ENCODE measurements at places on chromosomes 13 and 19.
A peak's percentile ranks its signal among the peaks of the same experiment; 100 is the strongest.

DNA sequence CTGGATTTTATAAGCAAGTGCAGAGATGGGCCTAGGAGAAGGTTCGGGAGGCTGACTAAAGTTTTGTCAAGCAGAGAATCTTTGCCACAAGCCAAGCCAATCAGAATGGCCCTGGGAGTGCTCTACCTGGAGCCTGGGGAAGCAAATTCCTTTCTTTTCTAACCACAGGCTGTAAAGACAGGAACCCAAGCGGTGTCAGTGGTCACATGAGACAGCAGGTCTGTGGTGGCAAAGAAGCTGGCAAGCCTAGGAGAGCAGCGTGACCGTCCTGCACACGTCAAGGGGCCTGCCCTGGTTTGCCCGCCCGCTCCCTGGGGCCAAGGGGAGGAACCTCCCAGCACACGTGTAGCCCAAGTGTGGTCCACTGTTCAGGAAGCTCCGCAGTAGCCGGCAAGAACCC, 90.8 kb downstream of the IPO5 start:
- DNase-seq = no peak

- no peak for DNase-seq
Measured at GRCh38 chr19:6890938-6891337, 3.6 kb downstream of the ADGRE1 start.

- DNase-seq = no peak
Measured at GRCh38 chr13:31172535-31172934, 10.8 kb upstream of the HSPH1 start.

- DNase-seq = no peak
Measured at GRCh38 chr19:45283443-45284033, 32.5 kb downstream of the MARK4 start.

- no peak for DNase-seq
Measured at GRCh38 chr13:21871919-21872318, 201.0 kb downstream of the FGF9 start.

GRCh38 chr13:22278336-22278929, 607.6 kb downstream of the FGF9 start:
- peak; percentile 35 for DNase-seq

DNA sequence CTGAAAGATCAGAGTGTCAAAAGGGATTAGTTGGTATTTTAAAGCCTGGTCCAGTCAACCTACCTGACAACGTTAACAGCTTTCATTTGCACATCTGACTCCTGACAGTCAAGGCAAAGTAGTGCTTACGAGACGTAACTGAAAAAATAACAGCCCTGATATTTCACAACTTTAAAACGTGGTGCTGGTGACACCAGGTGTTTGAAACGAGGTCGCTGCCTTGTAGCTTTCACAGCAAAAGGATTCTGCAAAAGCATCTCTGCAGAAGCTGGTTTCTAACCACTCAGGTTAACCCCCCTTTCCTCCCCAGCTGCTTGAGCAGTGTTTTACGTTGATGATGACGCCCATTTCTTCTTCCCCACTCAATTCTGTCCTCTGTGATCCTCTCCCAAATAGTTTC, 23.3 kb downstream of the GGACT start:
- no peak for DNase-seq

- DNase-seq = no peak
Measured at GRCh38 chr19:22918221-22918620, 84.8 kb downstream of the ZNF728 start.

DNA sequence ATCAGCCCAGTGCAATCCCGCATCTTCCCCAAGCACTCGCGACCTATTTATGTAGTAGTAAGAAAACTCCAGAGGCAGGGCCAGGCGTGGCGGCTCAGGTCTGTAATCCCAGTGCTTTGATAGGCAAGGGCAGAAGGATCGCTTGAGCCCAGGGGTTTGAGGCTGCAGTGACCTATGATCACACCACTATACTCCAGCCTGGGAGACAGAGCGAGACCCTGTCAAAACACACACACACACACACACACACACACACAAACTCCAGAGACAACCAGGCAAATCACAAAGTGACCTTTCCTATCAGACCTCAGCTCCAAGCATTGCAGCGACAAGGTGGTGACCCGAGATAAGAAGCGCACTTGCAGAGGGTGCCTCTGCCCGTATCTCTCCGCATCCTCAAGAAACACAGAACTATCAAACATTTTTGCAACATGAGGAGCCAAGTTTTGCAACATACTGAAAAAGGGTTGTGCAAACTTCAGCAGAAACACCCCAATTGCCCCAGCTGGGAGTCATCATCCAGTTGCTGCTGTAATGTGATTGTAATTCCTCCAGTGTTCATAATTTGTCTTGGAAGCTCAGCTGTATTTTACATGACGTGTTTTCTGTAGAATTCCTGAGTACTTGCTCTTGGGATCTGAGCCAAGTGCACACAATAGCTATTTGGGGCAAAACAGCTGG, 8.7 kb upstream of the KLF2 start:
- no peak for DNase-seq

DNA sequence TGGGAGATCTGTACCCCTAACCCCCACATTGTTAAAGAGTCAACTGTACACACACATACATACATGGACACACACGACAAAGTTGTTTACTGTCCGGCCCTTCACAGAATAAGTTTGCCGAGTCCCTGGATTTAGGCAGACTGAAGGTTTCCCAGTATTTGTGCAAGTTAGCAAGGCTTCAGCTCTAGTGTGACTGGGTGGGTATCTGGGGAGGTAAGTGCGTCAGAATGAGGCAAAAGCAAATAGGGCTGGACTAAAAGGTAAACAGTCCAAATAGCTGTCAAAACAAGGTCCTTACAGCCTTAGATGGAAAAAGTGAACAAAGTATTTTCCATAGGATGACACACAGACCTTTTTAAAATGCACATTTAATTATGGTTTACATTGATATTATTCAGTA, 228.4 kb upstream of the UFM1 start:
- DNase-seq = no peak

DNA sequence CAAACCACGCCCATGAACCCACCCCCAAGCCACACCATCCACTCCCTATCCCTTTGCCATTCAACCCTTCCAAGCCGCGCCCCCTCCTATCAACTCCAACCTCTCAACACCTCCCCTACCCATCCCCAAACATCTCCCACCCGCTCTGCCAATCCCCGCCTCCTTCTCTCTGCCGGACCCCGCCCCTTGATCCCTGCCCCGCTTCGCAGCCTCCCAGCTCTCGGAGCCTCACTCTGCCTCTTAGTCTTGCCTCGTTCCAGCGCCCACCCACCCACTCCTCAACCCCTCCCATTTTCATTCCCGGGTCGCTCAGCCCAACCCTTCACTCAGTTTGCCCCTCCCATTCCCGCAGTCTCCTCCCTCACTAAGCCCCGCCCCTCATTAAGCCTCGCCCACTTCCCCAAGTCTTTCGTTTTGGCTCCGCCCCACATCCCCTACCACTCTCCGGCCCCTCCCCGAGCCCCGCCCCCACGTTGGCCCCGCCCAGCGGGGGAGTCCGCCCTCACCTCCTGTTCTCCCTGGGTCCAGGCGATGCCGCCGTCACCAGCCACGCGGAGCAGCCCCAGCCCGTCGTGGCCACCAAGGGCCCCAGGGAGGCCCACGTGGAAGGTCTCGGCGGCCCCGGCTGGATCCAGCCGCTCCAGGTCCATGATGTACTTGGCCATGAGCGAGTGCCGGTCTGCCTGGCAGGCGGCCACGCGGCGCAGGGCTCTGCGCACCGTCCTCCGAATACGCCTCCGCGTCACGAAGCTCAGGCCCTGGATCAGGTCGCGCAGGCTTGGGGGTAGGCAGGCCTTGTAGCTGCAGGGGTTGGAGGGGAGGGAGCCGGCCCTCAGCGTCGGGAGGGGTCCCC, 5.7 kb downstream of the JAK3 start:
- DNase-seq = peak; percentile 71

DNA sequence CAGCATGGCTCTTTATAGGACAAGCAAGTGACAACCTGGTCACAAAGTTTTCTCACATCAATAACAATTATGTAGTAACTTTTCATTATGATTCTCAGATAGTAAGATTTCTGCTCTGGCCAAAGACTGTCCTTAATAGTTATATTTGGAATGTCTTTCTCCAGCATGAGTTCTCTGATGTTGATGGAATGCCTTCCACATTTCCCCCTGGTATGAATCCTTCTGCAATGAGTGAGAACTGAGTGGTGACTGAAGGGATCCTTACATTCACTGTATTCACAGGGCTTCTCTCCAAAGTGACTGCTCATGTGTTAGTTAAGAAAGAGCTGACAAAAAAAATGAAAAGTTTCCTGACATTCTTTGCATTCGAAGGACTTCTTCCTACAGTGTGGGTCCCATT, 13.2 kb downstream of the ZNF550 start:
- DNase-seq = no peak

GRCh38 chr13:44074611-44075010, 194.9 kb downstream of the LACC1 start:
- DNase-seq = no peak

DNA sequence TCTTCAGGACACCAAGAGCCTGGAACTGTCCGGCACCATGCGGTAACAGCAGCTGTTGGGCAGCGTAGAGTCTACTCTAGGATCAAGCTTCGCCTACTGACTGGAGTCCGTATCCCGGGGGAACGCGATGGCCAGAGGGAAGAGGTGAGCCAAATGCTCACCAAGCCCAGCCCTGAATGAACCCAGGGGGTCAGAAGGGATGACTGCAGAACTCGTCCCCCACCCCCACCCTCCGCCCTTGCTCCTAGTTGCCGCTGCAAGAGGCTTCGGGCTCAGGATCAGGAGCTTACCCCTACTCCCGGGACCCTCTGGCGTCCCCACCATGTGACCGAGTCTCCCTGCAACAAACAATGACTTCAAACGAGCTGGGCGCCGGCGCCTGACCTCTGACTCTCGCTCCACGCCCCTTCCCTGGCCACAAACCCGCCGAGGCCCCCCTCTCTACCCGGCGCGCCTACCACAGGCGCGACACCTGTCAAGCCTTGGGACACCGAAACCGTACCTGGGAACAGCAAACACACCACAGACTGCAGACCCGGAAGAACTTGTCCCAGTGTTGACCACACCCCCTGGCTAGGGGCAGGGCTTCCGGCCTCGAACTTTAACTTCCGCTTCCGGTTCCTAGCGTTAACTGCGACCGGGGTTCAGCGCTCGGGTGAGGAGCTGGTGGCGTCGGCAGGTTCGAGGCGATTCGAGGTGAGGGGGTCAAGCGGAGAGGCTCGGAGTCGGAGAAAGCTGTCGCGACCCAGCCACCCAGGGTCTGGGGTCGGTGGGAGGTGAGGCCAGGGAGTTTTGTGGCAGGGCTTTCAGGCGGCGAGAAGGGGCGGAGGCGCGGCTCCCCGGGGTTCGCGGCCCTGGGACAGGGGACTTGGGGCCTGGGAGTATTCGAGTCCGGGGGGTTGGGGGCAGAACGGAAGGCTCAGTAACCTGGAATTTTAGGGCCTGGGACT, at the start of gene UBL5:
TSS of gene UBL5 (plus strand) at position 630 of the 950 bp plus-strand sequence. CDS start 420 bp downstream, outside the sequence.
- DNase-seq = peak; percentile 83

GRCh38 chr13:25570185-25570584, 198.4 kb downstream of the ATP8A2 start:
- no peak for DNase-seq

- DNase-seq = peak; percentile 59
Measured at GRCh38 chr13:20703780-20704458, 420 bp downstream of the IL17D start.

DNA sequence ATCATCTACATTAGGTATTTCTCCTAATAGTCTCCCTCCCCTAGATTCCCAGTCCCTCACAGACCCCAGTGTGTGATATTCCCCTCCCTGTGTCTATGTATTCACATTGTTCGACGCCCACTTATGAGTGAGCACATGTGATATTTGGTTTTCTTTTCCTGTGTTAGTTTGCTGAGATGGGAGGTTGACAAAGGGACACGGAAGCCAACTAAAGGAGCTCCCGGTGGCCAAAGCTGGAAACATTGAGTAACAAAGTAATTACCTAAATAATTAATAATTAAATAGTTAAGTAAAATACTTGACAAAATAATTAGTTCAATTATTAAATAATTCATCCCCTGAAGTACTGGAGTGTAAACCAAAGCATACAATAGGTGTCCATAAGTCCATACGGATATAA, 1.7 kb upstream of the PRR20A start:
- DNase-seq = no peak

- no peak for DNase-seq
Measured at GRCh38 chr13:91655731-91656130, 257.3 kb downstream of the GPC5 start.

DNA sequence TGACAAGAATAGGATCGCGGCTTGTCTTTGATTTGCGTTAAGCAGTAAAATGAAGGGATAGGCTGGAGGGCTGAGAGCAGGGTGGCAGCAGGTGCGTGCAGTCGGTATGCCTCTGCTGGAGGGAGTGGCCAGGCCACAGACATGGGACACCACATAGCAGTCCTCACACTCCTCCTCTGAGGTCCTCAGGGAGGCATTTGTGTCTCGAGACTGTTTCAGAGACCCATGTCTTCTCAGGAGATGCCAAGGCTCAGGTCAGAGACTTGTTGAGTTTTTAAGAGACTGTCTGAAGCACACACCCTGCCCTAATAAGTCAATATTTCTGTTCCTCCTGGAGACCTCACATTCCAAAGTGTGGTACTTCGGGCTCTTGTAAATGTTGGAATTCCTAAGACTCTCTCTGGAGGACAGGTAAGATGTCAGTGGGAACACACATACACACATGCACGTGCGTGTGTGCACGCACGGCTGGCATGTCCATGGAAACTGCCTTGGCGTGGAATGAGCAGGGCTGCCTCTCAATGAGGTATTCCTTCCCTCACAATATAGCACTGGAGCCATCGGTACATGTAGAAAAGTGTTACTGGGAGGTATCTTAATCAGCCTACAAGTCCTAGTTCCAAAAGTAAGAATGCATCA, 46.4 kb downstream of the COL4A2 start:
- no peak for DNase-seq

DNA sequence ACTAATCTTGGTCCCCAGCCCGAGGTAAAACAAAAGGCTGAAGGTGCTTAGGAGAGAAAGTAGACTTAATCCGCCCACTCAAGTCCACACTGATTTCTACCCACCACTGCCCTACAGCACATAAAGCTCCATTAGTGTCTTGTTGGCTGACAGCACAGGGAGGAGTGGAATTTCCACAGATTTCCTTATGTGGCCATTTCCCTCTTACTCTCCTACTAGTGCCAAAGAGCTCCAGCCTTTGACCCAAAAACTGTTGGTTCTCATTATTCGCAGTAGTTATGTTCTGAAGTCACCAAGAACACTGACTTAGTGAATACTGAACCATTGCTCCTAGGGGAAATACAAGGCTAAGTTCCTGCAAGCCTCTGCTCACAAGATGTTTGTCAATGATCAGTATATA, 61.2 kb downstream of the RAB20 start:
- no peak for DNase-seq

GRCh38 chr19:35518313-35518712, 4.9 kb upstream of the DMKN start:
- DNase-seq = no peak

GRCh38 chr13:60583911-60584753, 187.1 kb downstream of the TDRD3 start:
- DNase-seq = no peak
